ENCODE measurements at places on chromosomes 1 and 21.

GRCh38 chr1:27391511-27392095 lies 819 bp upstream of the GPR3 start:
- DNase-seq = no peak

DNA sequence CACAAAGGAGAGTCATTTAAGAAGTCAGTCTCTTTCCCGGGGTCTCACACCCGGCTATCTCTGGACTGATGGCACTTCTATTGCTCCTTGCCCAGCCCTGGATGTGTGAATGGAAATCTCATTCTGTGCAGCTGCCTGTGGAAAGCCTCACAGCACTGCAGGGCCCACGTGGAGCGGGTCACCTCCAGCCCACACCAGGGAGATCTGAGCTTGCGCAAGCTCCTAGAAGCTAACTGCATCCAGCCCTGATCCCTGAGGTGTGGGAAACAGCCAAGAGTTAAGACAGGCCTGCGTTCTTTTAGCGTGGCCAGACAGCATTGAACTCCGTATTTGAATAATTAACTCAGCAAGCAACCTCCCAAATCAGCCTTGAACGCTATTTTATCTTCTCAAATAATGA lies 150.5 kb downstream of the LRIG2 start:
- no peak for DNase-seq

DNA sequence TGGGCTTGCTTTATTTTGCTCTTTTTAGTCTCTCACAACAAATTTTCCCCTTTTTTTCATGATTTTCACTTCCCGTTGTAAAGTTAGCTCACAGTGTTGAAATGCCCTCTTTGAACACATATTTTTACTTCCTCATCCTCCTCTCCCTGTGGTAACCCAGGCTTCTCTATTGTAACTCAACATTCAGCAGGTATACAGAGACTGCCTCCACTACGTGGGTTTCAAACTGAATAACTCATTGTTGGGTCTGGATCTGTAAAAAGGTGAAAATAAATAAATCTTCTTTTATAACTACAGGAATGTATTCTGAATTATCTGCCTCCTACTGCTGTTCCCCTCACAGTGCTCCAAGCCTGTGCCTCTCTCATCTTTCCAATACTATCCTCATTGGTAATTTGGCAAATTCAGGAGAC lies 166.4 kb downstream of the RUNX1 start:
- DNase-seq = no peak

- DNase-seq = no peak
Observed at GRCh38 chr1:107810291-107810951, 154.6 kb downstream of the VAV3 start.

DNA sequence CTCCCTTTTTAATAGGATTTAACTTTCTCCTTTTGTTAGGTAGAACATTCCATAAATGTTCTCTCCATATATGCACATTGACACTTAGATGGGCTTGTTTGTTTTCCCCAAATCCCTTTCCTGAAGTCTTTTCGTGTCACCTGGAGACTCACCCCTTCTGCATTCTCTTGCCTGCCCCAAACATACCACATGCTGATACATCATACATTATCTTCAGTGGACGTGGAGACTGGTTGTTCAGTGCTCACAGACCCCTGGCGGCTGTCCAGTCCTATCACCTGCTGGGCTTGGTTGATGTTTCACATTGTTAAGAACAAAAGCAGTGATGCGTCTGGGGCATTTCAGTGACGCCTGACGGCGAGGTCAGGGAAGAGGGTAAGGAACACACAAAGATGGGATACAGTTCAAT lies 22.2 kb downstream of the FMOD start:
- DNase-seq = no peak

DNA sequence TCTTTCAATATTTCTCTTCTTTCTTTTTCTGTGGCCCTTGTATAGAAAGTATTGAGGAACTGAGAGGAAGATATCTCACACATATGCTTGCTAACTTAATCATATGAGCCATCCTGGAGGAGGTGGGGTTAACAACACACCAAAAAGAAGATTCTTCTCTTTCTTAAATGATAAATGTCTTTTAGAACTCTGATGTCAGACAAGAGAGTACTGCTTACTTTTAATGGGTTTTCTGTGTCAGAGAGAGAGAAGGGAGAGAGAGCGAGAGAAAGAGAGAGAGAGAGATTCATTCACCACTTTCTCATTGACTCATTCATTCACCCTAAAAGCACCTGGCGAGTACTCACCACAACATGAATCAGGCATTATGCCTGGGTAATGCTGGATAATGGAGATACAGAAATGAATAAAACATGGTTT lies 250.3 kb upstream of the SGIP1 start:
- no peak for DNase-seq

DNA sequence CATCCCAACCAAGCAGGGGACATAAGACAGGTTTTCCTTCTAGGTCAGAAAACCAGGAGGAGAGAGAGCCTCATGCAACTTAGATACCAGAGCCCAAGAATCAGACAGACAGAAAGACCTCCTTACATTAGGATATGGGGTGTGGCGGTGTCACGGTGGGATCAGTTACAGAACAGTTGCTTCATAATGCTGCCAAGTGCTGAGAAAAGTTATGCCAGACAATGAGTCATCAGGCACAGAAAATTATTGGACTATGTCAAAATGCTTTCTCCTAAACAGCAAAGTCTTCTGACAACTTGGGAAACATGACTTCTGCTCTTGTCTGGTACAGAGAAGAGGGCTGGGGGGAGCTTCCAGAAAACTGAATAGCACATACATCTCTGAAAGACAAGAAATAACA lies 1120.2 kb upstream of the TMPRSS15 start:
- DNase-seq = no peak

DNA sequence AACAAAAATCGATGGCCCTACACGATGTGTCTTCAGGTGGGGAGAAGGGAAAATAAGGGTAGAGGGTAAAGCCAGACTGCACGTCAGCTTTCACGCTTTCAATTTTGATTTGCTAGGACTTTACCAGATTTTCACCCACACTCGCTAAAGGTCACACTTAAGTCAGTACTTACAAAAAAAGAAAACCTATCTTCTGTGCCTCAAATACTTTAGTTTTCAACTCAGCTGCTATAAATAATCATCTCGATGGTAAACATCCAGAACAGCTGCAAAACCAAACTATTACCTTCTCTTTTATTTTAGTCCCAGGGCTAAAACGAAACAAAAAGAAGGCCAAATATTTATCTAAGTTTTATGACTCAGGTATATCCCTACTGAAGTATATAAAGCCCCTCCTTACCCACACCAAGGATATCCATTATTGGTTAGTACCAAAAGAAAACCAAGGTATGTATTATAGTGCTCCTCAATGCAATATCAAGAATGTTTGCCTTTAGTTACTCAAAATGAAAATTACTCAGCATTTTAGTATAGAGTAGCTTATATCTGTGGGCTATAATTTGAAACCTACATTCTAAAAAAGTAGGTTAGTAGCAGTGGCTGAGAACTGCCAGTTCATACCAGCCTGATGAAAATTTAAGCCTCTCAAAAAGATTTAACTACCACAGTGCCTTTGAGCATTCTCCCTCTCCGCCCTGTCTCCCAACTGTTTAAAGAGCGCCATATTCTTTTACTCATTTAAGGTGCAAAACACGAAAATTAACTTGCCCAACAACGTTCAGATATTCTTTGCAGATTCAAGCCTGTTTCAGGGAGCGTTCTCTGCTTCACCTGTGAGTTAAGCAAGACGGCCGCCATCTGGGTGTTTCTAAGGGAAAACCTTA lies 1.5 kb downstream of the CSDE1 start:
- DNase-seq = no peak

- DNase-seq = no peak
Observed at GRCh38 chr21:45266518-45267389, 20.9 kb downstream of the POFUT2 start.

DNA sequence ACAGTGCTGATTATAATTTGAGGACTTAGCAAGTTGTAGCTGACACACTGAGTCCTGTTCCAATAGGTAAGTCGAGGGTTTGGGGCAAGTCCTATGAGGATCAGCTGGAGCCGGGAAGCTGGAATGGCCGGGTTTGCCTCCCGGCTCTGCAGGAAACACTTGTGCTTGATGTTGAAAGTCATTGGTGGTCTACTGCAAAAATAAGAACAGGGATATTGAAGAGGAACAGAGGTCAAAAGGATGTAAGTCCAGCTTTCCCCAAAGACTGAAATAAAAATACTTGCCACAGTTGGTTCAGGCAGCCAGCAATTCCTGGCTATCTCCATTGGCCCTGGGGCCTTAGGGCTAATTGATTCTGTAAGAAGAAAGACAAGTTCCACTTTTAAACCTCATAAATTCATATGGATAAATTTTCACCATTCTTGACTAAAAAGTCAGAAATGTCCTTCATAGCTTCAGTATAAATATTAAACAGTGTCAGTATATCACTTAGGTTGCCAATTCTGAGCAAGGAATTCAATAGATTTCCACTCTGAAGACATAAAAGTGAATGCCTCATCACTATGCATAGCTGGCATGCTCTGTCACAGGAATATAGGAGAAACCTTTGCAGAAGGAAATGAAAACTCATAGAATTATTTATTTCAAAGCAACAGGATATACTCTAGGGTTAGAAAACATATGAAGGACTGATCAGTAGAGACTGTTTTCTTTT lies 165.2 kb downstream of the AK5 start:
- no peak for DNase-seq

DNA sequence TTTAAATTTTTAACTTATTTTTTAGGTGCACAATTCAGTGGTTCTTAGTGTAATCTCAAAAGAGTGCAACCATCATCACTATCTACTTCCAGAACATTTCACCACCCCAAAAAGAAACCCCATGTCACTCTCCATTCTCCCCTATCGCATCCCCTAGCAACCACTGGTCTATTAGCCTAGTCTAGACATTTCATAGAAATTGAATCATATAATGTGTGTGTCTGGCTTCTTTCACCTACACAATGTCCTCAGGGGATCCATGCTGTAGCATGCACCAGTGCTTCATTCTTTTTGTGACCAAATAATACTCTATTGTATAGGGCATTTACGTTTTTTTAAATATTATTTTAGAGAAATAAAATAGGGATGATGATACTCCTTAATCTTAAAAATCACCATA lies 64.7 kb downstream of the JAK1 start:
- no peak for DNase-seq

DNA sequence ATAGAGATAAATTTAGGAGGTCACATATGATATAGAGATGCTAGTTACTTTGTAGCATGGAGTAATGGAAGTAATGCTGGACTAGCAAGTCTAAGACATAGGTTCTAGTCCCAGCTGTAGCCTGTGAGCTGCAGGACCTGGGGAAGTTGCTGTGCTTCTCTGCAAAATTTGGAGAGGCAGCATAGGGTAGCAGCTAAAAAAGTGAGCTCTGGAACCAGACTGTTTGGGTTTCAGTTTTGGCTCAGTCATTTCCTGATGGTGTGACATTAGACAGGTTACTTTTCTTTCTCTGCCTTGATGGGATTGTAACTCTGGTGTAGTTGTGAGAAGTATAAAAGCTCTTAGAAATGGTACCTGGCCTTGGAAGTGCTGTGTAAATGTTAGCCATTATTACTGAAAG lies 3.3 kb downstream of the METTL13 start:
- no peak for DNase-seq

GRCh38 chr1:6497215-6497866 lies 5.9 kb upstream of the PLEKHG5 start:
- DNase-seq = no peak

- DNase-seq = no peak
Observed at GRCh38 chr1:220631238-220631815, 58.8 kb upstream of the C1orf115 start.

DNA sequence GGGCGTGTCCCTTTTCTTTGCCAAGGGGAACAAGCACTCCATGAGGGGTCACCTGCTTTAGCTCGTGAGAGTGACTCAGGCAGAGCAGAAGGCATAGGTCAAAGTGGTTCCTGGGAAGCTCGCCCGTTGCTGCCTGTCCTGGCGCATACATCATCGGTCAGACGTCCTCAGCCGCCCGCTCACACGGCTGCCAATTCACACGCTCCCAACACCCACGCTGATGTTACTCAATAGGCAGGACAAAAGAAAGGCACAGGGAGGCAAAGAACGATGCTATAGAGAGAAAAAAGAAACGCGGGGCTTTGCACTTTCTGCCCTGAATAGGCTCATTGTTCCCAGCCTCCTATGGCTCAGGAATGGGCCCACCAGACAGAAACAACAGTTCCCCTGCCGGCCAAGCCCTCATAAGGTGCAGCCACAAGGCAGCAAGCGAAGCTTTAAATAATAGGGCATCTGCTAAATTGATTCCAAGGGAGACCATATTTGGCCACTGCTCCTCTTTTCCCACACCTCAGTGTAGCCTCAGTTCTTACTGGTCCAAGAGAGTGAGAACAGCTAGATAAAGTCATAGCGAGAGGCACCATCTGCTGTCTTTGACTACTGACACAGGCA lies 38.7 kb downstream of the VTCN1 start:
- DNase-seq = no peak

- no peak for DNase-seq
Observed at GRCh38 chr1:92599184-92599583, 112.5 kb upstream of the GFI1 start.

Measured in NCI-H187 treated with DMSO at 0.1 percent for 48 hours (cell line).